ENCODE measurements at places on chromosomes 12 and 14.
A peak's percentile ranks its signal among the peaks of the same experiment; 100 is the strongest.

GRCh38 chr12:100986595-100987547 lies 192.3 kb downstream of the ANO4 start:
- DNase-seq, result no peak

DNA sequence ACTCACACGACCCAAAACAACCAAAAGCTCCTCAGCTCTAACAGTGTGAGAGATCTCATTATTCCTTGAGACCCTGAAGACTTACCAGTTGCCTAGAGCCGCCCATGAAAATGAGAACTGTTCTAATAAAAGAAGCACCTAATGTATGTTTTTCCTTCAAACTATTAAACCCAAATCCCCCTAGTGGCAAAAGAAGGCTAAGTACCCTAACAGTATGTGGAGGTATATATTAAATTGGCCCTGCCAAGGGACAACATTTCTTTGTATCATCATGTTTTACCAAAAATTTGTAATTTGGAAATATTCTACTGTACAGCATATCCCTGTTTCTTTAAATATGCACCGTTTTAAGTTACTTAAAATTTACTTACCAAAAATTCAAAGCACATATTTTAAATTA lies 38.0 kb upstream of the PPFIA2 start:
- peak; percentile 52 for DNase-seq

- no peak for DNase-seq
Measured at GRCh38 chr12:93823616-93824391, 146.6 kb downstream of the CRADD start.

- DNase-seq, result peak; percentile 95
Measured at GRCh38 chr14:24277606-24278321, 6.4 kb upstream of the RABGGTA start.

GRCh38 chr12:128829861-128830504 lies 6.2 kb upstream of the SLC15A4 start:
- DNase-seq, result peak; percentile 48

GRCh38 chr14:72568296-72568992 lies 325.5 kb downstream of the DPF3 start:
- DNase-seq, result no peak

DNA sequence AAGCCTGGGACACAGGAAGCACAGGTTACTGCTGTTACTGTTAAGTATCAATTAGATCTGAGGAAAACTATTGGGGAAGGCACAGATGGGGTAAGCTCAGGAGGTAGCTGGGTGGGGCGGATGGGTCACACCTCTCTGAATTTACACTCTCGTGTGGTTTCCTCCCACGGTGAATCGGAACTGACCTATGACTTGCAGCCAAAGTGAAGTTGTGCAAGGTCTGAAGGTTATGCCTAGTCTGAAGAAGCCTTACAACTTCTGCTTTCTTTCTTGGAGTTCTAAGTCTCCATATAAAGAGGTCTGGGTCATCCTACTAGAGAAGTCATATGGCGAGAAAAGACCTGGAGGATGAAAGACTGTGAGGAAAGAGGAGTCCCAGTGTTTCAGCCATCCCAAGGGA lies 25.6 kb upstream of the GPATCH2L start:
- DNase-seq, result no peak

DNA sequence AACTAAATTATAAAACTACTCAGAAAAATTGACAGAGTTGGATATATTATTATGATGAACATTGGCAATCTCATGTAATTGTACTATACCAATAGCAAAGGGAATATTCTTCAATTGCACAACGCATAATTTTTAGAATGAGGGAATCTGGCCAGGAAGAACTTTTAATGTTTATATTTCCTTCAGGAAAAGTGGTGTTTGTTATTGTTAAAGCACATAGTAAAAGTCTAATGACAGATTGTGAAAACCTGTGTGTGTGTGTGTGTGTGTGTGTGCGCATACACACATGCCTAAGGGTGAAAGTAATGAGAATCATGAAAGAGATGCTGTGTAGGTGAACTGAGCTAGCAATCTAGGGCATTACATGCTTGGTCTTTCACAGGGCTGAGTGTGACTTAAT lies 877.7 kb downstream of the SLC6A15 start:
- no peak for DNase-seq

DNA sequence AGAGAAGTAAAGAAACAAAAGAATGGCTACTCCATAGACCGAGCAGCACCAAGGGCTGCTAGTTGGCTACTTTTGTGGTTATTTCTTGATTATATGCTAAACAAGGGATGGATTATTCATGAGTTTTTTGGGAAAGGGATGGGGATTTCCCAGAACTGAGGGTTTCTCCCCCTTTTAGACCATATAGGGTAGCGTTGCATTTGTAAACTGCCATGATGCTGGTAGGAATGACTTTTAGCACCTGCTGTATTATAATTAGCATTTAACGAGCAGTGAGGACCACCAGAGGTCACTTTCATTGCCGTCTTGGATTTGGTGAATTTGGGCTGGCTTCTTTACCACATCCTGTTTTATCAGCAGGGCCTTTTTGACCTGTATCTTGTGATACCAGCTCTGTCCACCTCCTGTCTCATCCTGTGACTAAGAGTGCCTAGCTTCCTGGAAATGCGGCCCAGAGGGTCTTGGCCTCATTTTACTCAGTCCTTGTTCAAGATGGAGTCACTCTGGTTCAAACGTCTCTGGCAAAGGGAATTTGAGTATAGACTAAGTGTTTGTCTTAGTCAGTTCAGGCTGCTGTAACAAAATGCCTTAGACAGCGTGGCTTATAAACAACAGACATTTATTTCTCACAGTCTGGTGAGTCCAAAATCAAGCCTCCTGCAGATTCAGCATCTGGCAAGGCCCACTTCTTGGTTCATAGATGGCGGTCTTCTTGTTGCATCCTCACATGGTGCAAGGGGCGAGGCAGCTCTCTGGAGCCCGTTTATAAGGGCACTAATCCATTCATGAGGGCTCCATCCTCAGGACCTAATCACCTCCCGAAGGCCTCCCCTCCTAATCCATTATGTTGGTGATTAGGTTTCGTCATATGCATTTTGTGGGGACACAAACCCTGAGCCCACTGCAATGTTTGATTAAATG lies 348.3 kb upstream of the SFSWAP start:
- DNase-seq, result peak; percentile 61

- peak; percentile 70 for DNase-seq
Measured at GRCh38 chr12:18861287-18861858, 123.5 kb downstream of the CAPZA3 start.

DNA sequence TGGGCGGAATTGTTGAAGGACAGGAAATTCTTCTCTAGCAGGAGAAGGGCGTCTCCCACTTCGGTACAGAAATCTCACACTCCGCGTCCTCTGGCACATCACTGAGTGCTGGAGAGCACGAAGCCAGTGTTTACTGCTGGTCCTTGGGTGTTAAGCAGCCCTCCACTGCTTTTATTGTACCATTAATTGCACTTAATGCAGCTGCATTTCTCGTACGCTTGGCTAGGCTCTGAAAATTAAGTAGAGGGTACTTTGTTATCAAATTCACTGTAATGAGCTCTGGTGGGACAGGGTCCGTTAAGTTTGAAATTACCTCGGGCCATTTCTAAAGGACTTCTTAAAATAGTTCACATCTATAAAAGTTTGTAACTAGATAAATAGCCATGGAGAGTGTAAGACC lies 411.2 kb downstream of the NPAS3 start:
- DNase-seq, result no peak

GRCh38 chr12:43285159-43285598 lies 266.8 kb downstream of the ADAMTS20 start:
- no peak for DNase-seq

DNA sequence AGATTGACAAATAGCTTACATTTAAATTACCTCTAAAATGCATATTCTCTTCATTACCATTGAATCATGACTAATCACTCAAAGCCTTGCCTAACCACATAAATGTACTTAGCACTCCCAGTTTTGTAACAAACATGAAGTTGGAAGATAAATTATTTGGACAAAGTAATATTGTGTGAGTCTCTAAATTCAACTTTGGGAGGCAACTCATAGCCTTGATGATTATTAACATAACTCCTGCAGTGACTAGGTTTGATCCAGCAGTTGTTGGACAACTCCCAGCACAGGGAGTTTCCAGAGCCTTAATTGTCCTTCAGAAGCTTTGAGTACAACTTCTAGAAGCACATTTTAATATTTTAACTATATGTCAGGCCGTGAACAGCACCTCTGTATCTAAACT lies 153.4 kb upstream of the PDZRN4 start:
- DNase-seq, result no peak

- peak; percentile 35 for DNase-seq
Measured at GRCh38 chr12:15757553-15758255, 31.5 kb downstream of the EPS8 start.

DNA sequence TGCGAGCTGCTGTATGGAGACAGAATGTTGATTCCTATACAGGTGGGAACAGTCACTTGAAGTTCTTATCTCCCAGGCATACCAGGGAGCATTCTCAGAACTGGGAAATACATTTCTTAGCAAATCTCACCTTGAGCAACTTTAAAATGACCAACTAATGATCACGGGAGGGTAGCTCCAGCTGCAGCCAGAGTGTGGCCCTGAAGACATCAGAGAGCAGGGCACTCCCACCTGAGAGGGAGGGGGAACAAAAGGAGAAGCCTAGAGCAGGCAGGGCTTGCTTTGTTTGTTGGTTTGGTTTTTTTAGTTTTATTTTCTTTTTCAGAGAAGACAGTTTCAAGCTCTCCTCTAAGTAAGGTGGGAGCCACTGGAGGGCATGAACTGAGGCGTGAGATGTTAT lies 101.1 kb downstream of the OTX2 start:
- no peak for DNase-seq

DNA sequence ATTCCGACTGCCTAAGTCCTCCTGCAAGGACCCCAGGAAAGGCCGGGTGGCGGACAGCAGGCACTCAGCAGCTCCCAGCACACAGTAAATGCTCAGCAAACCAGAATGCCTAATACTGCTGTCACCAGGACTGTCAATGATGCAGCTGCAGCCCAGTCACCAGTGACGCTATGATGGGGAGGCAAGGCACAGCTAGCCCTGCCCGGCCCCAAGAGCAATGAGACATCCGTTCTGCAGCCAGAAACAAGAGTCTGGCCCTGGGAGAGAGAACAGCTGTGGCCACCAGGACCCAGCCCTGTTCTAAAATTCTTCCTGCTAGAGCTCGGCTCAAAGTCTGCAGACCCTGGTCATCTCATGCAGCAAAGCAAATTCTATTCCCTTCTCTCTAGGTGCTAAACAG lies 69.8 kb downstream of the NCOR2 start:
- no peak for DNase-seq

DNA sequence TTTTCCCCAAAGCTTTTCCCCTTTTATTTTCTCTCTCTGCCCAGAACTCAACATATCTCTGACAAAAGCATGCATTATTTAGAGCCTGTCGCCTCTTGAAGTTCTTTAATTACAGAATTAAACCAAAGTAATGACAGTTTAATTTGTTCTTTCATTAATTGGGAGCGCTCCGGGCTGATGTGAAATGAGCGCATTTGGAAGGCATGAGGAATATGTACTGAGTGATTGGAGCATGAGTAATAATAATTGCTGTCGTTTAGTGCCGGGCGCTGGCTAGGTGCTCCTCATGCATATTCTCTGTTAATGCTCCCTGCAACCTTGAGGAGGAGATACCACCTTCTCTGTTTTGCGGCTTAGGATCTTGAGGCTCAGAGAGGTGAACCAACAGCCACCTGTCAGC lies 120.5 kb downstream of the SLC25A47 start:
- no peak for DNase-seq

DNA sequence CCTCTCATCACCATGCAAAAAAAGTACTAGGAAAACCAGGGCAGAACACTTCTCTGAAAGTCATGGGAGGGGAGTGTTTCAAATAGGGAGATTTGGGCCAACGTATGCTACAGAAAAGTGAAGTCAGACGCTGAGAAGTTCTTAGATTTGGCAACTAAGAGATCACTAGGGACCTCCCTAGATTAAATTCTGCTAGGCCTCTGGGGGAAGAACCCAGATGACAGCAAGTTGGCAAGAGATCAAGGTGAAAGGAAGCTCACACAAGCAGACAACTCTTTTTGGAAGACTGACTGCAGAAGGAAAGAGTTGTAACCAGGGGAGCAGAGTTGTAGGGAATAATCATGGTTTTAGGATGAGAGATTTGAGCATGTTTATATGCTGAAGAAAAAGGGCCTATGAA lies 20.7 kb downstream of the IQSEC3 start:
- no peak for DNase-seq

DNA sequence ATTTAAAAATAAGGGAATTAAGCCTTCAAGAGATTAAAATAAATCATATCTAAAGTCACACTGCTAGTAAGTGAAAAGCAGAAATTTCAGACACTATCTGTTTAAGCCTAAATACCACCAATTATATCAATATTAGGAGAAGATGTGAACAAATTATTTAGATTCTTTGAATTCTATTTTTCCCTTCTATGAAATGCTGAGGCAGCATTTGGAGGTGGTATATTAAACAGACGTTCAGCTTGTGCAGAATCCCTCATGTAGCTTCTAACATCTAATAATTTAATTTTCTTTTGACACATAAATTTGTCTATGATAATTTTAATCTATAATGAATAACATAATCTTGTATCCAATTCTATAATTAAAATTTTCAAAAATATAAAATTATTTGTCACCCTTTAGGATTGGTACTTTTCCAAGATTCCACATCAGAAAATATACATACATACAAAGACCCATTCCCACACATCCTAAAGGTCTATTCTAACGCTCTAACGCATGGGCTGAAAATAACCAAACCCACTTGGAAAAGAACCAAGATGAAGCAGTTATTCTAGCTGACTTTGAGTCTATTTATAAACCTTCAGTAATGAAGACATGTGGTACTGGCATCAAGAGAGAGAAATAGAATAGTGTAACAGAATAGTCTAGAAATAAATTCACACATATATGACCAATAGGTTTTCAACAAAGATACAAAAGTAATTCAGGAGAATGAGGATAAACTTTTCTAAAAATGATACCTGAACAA lies 751.8 kb downstream of the GALC start:
- no peak for DNase-seq

DNA sequence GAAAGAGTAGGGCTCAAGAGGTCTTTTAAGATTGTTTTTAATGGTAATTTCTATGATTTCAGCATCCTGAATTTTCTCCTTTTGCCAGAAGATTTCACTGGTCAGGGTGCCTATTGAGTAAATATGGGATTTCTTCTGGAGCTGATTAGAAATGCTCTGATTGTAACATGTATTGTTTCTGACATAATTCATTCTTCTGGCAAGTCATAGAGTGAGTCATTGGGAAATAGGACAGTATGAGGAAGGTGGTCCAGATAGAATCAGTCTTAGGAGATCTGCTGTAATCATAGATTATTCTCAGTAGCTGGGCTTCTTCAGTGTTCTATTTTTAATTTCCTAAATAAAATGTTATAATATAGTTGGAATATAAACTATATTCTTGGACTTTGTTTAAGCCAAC lies 182.0 kb upstream of the NAV3 start:
- no peak for DNase-seq

- DNase-seq, result no peak
Measured at GRCh38 chr12:110616471-110617115, 2.7 kb downstream of the TCTN1 start.

- no peak for DNase-seq
Measured at GRCh38 chr14:93869427-93869826, 57.7 kb upstream of the FAM181A start.

Data from hematopoietic multipotent progenitor cell treated with erythropoietin and hydrocortisone succinate and interleukin-3 and kit ligand, for 4 days (in vitro differentiated cells).